ENCODE measurements at places on chromosomes 16 and 17. TPM values are rescaled to one million over a fixed set of nuclear protein-coding genes. Genes with fewer than 3 reads are reported as not detected.

GRCh38 chr16:89200850-89201411 is 594 bp upstream of the SLC22A31 start:
- no peak for DNase-seq

GRCh38 chr17:34771891-34772290 is 189.4 kb downstream of the CCT6B start:
- no peak for DNase-seq

- DNase-seq, result peak; percentile 76
These were observed 53.2 kb downstream of the NT5M start for GRCh38 chr17:17356149-17356930.

- peak; percentile 52 for DNase-seq
These were observed 6.2 kb downstream of the TNP2 start for GRCh38 chr16:11262915-11263314.

DNA sequence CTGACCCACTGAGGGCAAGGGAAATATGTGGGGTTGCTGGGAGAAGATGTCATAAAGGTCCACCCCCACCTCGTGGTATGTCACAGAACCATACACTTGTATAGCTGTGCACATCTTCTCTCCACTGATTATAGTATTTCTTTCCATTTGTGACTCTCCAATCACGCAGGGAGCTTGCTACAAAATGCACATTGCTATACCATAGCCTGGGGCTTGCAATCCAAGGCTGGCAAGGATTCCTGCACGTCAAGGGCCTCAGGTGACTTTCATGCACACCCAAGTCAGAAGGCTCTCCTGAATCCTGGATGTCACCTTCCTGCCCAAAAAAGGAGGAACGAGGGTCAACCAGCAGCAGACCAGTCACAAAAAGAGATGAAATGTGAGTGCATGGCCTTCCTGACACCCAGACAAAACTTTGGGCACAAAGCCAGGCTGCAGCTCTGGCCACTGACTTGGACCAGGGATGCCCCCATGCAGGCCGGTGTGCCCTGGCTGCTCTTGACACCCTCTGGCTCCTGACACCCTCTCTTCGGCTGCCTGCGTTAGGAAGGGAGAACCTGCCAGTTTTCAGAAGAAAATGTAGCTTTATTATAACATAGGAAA is 12.1 kb downstream of the TBC1D26 start:
- DNase-seq, result no peak

Gene HBA1
- total RNA-seq, result 2.4 TPM

GRCh38 chr16:13315642-13316427 is 414.4 kb downstream of the SHISA9 start:
- no peak for DNase-seq

DNA sequence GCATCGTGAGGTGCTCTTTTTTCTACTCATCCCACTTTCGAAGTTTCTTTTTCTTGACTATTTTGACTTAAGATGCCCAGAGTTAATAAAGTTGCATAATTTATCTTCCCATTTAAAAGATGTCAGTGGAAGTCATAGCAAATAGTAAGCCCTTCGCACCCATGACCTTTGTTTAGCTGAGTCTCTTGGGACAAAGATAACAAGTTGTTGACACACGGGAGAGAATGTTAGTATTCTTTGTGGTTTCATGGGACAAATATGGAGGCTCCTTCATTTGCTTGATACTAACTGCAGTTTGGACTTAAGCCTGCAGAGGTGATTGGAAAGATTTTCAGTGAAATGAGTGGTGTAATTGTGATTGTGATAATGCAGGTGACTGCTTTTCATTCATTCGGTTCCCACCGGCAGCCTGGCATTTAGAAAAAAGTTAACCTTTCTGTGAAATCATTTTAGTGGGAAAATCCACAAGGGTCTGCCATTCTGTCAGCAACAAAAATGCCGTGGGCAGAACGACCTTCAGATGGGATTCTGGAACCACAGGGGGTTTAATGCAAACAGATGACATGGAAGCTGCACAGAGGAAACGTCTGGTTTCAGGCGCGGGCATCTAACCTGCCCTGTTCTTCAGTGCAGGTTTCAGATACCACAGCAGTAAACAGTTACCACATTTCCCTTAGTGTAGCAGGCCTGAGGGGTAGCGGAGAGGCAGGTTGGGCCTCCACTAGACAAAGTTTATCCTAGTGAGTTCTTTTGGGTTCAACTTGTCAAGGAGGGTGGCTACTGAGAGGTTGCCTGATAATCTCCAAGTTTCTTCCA is 123.0 kb downstream of the RPTOR start:
- no peak for DNase-seq

Gene IGF2BP1
- 0.40 TPM for total RNA-seq

Gene CTRB1
- total RNA-seq, result 2.4 TPM

Gene CA7
- total RNA-seq, result 157 TPM

DNA sequence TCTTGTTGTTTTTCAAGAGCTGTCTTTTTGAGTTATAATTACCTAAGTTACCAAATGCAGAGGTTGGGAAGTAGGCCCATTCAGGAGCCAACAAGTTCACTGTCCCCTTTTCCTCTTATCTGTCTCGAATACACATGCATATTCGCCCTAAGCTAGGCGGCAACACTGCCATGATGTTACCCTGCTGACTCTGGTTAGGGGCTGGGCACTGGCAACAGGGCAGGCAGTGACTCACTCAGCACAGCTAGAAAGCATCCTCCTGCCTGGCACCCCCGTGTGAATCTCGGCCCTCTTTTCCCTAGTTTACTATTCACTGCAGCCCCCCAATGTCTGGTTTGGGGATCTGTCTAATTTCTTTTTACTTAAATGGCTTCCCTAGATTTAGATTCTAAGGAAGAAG is 13.8 kb downstream of the DBF4B start:
- no peak for DNase-seq

GRCh38 chr16:84511831-84512230 is 7.4 kb upstream of the MEAK7 start:
- DNase-seq, result no peak

Gene P2RX1
- 5.9 TPM for total RNA-seq

DNA sequence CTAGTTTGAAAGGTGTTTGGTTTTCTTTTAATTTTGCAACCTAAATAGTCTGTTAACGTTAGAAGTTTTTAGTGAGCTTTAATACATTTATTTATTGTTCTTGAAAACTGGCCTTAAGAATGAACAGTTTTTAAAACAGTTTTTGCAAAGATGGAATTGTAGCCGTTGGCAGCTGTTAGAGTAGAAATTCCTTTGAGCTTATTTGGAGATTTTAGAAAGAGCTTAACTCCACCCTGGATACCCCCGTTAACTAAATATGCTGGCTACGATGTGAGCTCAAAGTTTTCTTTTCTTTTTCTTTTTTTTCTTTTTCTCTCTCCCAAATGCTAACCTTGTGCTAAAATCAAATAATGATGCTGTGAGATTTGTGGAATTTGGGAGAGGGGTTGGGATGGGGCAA is 75.2 kb downstream of the COX10 start:
- DNase-seq, result no peak

DNA sequence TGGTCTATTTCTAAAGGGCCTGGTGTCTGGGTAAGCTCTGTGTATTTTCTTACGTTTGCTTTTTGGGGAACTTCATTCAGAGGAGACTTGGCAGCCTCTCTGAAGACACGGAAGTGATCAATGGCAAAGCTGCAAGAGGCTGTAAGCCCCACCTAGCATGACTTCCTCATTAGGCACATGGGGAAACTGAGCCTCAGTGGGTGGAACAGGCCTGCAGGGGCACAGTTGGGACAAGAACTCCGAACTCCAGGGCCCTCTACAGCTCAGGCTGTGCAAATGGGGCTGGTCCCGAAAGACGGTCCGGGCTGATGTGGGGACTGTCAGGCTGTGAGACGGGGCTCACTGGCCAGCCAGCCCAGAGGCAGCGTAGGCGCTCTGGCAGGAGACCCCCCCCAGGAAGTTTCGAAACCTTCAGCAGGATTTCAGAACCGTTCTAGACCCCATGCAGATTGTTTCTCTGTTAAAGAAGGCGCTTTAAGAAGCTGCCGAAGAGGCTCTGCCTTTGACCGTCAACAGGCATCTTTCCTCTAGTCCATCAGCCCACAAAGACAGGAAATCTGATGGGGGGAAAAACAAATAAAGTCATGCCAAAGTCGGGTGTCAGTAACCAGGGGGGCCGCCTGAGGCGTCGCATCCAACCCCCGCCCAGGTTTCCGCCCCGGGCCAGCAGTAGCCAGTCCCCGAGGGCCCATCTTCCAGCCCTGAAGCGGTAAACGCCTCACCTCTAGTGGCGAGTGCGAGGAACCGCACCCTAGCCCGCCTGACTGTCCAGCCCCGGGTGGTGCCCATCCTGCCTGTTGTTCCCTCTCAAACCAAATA is 79.8 kb upstream of the TBC1D3K start:
- DNase-seq, result peak; percentile 39

GRCh38 chr16:64532117-64532516 is 589.7 kb downstream of the CDH11 start:
- no peak for DNase-seq

GRCh38 chr16:17850581-17851250 is 380.0 kb upstream of the XYLT1 start:
- DNase-seq, result no peak

- DNase-seq, result no peak
These were observed 70.1 kb downstream of the NLK start for GRCh38 chr17:28112606-28113005.

GRCh38 chr17:13922885-13923284 is 146.4 kb upstream of the COX10 start:
- no peak for DNase-seq

Gene KATNIP
- total RNA-seq, result 30.2 TPM

- no peak for DNase-seq
These were observed 21.4 kb downstream of the RPS6KB1 start for GRCh38 chr17:59914274-59914854.

Gene TP53TG3D
- not detected for total RNA-seq

GRCh38 chr17:51121620-51122472 is 1.2 kb upstream of the SPAG9 start:
- DNase-seq, result peak; percentile 96

Gene SLC16A5
- 39.6 TPM for total RNA-seq

DNA sequence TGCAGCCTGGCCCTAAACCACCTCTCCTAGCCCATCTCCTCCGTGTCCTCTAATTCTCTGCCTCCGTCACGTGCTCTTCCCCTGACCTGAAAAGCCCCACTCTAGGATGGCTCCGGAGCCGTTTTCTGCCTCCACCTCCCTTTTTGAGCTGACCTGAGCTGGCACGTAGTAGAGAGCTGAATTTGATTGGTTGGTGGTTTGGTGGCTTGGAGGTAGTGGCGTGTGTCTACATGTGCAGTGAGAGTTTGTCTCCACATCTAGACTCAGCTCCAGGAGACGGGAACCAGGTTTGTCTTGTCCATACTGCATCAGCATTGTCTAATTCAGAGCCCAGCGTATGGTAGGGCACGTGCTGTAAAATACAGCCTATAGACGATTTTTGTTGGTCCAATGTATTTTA is 3.0 kb downstream of the SBK1 start:
- DNase-seq, result no peak

GRCh38 chr17:78977997-78978973 is 1.4 kb downstream of the LGALS3BP start:
- DNase-seq, result no peak

DNA sequence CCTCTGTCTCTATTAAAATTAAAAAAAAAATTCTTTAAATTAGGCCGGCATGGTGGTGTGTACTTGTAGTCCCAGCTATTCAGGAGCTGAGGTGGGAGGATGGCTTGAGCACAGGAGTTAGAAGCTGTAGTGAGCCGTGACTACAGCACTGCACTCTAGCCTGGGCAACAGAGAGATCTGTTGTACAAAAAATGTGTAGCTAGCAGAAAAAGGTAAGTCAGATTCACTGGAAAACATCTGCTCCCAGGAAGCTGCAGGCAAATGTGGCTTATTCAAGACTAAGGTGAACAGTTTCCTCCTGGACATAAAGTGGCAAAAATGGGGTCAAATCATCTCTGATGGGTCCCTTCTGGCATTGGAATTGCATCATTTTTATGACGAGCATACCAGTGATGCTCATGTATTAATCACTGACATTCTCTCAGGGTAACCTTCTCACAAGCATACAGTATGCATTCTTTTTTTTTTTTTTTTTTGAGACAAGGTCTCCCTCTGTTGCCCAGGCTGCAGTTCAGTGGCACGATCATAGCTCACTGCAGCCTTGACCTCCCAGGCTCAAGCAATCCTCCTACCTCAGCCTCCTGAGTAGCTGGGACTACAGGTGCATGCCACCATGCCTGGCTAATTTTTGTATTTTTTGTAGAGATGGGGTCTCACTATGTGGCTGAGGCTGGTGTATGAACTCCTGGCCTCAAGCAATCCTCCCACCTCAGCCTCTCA is 48.7 kb downstream of the CPPED1 start:
- no peak for DNase-seq

DNA sequence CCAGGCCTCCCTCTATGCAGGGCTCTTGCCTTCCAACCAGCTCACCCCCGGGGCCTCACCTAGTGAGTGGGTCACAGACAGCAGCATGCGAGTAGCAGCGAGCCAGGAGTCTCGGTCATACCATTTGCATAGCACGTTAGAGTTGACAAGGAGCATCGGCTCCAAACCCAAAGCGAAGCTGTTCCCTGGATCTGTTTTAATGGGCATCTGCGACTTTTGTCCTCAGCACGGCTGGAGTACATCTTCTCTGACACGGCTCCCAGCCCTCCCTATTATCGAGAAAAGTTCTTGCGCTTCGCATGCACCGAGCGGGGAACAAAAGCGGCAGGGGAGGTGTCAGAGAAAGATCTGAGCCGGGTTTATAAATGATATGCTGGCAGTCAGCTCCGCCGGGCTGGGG is 253.3 kb downstream of the MAF start:
- DNase-seq, result no peak

GRCh38 chr17:65914784-65915342 is 277.1 kb downstream of the CEP112 start:
- DNase-seq, result no peak

DNA sequence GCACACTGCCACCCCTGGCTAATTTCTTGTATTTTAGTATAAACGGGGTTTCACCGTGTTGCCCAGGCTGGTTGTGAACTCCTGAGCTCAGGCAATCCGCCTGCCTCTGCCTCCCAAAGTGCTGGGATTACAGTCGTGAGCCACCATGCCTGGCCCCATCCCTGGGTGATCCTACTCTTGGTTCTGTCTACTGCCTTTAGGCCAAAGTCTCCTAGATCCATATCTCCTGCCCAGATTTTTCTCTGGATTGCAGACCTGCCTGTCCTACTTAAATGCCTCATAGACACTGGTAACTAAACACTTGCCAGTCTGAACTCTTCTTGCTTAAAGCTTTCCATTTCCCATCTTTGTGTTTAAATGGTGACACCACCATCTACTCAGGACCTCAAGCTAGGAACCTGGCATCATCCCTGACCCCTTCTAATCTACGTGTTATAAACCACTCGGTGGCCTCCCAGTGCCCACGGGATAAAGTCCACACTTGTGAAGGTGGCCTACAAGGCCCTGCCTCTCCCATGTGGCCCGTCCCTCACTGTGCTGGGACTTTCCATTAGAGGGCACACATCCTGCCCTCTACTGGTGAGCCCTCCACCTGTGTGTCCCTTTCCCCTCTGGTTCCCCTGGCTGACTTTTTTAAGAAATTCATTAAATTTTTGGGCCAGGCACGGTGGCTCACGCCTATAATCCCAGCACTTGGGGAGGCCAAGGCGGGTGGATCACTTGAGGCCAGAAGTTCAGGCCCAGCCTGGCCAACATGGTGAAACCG is 51.1 kb downstream of the USP43 start:
- DNase-seq, result no peak

Gene CKLF
- 27.5 TPM for total RNA-seq

- DNase-seq, result no peak
These were observed 146.7 kb downstream of the RAB11FIP4 start for GRCh38 chr17:31538080-31538762.

GRCh38 chr16:80652441-80652840 is 111.6 kb downstream of the DYNLRB2 start:
- no peak for DNase-seq

GRCh38 chr16:50599494-50599893 is 51.3 kb downstream of the NKD1 start:
- DNase-seq, result no peak

Gene SPPL2C
- not detected for total RNA-seq

Data from left colon (tissue), 2 donors.